NCI-H1092 treated with DMSO at 0.1 percent for 48 hours (cell line): ENCODE measurements at places on chromosomes 5 and 9.

GRCh38 chr5:34918025-34918424 lies 2.5 kb downstream of the BRIX1 start:
- no peak for DNase-seq

GRCh38 chr9:88425538-88425950 lies 37.3 kb downstream of the SPIN1 start:
- no peak for DNase-seq

DNA sequence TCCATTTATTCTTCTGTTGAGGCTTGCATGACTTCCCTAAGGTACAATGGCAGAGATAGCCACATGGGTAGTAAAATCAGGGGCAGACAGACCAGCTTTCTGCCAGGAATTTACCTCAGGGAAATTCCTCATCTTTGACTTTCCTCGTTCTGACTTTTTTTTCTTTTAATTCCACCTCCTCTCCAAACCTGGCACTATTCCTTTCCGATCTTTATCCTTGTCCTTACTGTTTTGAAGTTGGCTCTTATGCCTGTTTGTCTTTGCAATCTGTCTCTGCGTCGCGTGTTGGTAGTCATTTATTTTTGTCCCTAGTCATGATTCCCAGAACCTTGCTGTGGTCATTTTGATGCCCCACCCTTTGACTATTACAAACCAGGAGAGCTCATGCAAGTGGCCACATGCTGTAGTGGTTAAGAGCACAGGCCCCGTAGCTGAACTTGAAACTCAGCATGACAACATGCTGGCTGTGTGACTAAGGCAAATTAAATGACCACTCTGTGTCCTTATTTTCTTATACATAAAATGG lies 19.0 kb downstream of the TMC1 start:
- DNase-seq = no peak

GRCh38 chr5:36730537-36731216 lies 124.3 kb downstream of the SLC1A3 start:
- no peak for DNase-seq

GRCh38 chr5:149381261-149381985 lies 2.3 kb upstream of the IL17B start:
- no peak for DNase-seq

DNA sequence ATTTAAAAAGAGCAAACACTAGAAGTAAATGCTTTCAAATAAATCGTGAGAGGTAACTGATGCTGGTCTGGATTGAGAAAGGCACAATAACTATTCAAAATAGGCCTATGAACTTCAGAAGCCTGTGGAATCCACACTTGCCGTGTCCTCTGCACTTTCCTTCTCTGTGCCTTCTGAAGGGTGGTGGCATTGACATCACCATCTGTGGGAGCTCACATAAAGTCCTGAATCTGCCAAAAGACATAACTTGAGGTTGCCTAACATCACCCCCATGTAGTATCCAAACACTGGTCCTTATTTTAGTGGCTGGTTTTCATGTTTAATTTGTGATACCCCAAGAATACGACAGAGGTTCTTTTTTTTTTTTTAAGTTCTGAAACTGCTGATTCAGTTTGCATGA lies 59.8 kb downstream of the IRF1 start:
- DNase-seq = no peak

GRCh38 chr5:115589043-115589442 lies 13.2 kb downstream of the TICAM2 start:
- DNase-seq = no peak

GRCh38 chr9:127941062-127941960 lies 3.7 kb upstream of the DPM2 start:
- DNase-seq = no peak

DNA sequence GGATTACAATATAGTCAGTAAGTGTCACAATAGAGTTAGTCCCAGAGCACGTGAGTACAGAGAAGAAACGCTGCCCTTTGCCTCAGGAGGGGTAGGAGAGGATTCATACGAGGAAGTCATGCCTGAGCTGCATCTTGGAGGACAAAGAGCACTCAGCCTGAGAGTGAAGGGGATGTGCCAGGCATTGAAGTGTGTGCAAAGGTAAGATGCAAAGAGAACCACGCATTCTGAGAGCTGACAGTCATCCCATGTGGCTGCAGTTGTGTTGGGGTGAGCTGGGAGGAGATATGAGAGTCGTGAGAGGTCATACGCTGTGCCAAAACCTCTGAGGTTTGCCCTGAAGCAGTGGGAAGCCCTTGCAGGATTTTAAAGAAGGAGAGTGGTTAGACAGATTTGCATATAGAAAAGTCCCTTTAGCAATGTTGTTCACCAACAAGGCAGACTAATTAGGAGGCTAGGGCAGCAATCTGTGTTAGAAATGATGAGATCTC lies 97.5 kb downstream of the PIP5K1B start:
- DNase-seq = no peak

DNA sequence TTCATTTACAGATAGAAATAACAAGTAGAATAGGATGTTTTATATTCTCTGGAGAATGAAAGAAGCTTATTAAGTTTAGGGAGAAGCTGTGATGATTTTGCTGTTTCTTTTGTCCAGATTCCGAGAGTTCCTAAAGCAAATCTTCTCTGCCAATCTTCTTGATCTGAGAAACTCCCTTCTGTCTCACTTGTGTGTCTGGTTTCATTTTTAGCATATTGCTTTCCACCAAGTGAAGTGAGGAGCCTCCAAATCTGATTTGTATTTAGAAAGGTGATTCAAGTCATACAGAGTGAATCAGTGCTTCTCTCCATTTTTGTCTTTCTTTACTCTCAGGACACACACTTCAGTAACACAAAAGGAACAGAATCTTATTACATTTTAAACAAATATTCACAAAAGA lies 48.4 kb downstream of the STX17 start:
- no peak for DNase-seq

DNA sequence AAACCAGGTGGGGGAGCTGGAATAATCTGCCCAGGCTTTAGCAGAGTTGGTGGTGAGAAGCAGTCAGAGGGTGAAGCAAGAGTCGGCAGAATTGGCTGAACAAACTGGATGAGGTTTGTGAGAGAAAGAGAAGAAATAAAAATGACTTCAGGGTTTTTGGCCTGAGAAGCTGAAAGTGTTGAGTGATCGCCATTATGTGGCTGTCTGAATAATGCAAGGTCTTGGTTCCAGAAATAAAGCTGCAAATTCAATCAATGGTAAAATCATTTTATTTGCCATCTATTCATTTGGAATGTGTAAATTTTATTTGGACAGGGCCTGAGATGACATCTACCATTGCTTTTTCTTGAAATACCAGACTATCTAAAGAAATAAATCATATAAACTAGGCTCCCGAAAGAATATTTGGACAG lies 50.4 kb upstream of the DAB2 start:
- no peak for DNase-seq

- no peak for DNase-seq
Measured at GRCh38 chr9:35552376-35552775, 52.7 kb upstream of the TESK1 start.

- no peak for DNase-seq
Measured at GRCh38 chr5:94711785-94712184, 93.3 kb downstream of the SLF1 start.

DNA sequence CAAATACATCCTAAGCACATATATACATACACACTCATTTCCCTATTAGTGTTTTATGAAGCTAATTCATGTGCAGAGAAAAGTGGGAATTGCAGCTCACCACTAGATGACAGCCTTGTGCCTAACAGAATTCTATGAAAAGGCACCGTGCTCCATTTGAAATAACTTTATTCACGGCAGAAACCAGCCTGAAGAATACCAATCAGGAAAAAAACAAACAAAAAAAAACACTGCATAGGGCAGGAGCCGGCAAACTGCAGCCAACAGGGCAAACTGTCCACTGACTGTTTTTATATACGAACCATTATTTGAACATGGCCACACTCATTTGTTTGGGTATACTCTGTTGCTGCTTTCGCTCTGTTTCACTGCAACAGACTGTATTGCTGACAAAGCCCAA lies 33.6 kb downstream of the ERMP1 start:
- DNase-seq = peak; percentile 34

GRCh38 chr5:66769839-66770617 lies 173.8 kb downstream of the MAST4 start:
- peak; percentile 16 for DNase-seq

GRCh38 chr5:513216-514100 lies 10.8 kb downstream of the SLC9A3 start:
- no peak for DNase-seq

- DNase-seq = no peak
Measured at GRCh38 chr5:149576021-149576420, 5.3 kb upstream of the ARHGEF37 start.

- no peak for DNase-seq
Measured at GRCh38 chr9:77710965-77711648, 63.0 kb upstream of the GNA14 start.

DNA sequence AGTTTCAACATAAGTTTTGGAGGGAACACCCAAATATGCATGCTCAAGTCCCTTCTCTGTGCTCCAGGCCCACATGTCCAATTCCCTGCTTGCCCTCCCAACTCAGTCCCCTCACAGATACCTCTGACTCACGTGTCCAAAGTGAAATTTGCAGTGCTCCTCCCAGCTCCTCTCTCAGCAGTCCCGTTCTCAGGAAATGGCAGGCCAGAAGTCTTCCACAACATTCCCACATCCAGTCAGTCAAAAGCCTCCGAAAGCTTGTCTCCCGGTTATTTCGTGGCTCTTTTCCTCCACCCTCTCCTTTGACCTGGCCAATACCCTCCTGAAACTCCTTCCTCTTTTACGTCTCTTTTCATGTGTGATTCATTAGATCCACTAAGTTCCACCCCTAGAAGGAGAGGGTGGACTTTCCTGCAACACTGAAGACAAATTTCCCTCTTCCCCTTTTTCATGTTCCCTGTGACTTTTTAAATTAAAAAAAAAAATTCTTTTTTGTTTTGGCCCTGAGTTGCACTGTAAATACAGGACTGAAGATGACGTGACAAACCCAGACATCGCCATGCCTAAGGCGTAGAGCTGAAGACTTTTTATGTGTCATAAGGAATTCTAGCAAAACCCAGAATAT lies 12.8 kb upstream of the MGAT1 start:
- DNase-seq = no peak

DNA sequence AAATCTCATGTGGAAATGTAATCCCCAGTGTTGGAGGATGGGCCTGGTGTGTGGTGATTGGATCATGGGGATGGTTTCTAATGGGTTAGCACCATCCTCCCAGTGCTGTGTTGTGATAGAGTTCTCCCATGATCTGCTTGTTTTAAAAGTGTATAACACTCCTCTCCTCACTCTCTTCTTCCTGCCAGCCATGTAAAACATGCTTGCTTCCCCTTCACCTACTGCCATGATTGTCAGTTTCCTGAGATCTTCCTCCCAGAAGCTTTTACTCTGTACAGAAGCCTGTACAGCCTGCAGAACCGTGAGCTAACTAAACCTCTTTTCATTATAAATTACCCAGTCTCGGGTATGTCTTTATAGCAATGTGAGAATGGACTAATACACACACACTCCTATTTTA lies 499.1 kb downstream of the RASEF start:
- no peak for DNase-seq

DNA sequence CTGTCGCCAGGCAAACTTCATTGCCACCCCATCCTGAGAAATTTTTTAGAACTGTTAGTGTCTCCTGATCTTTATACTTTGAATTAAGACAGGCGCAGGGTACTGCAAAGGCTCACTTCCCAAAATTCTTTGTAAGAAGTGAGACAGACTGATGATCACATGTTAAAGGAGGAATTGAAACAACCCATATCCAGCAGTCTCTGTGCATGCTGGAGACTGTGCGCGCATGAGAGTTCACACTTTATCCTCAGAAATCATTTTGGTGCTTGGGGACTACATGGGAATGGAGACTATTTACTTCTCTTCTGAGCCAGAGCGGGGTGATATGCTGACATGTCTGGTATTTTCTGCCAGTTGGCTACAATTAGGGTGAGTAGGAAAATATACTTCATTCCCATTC lies 91.2 kb downstream of the ZNF474 start:
- DNase-seq = no peak

DNA sequence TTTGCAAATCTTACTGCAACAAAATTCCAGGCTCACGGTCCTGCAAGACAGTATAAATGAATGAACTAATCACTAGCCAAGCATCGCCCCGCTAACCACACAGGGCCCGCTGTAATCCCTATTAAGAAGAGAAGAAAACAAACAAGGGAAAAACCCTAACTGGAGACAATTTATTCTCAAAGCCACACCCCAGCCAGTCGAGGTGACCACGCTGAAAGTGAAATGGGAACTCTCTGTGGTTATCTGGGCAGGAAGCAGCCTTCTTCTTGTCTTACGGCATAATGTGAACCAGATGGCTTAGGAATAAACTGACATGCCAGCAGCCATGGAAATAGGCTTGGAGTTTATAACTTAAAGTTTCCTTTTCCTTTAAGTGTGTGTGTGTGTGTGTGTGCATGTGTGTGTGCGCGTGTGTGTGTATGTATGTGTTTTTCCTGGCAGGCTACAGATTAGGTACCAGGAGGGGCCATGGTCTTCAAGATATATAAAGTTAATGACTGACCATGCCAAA lies 120.2 kb downstream of the SEMA6A start:
- no peak for DNase-seq

- no peak for DNase-seq
Measured at GRCh38 chr5:76356887-76357286, 46.2 kb upstream of the IQGAP2 start.

DNA sequence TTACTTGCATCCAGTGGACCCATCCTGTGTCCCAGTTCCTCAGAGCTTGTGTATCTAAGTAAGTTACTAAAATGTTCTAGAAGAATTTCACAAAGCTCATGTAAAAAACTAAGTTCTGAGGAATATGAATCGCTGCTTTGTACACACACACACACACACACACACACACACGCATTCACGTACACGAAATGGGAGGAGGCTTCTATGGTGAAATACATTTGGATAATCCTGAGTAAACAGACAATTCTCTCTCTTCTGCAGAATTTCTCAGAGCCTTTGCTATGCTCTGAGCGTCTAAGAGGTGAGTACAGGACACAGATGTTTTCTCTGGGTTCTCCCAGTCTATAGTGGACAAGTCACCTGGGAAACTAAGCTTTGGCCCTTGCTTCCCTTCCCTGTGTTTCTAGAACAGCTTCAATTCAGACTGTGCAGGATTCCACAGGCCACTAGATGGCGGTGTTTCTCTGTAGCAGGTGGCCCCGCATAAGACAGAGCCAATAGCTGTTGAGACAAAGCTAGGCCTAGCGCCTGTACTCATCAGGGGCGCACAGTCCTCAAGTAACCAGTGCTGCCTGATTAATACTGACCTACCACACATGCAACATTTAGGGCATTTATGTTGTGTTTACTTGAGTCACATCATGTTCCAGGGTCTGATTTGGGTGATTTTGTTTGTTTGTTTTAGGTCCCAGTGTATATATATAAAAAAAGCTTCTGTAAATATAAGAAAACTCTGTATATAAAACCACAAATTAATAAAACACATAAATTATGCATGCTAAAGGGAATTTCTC lies 114.8 kb downstream of the LIFR start:
- peak; percentile 92 for DNase-seq

DNA sequence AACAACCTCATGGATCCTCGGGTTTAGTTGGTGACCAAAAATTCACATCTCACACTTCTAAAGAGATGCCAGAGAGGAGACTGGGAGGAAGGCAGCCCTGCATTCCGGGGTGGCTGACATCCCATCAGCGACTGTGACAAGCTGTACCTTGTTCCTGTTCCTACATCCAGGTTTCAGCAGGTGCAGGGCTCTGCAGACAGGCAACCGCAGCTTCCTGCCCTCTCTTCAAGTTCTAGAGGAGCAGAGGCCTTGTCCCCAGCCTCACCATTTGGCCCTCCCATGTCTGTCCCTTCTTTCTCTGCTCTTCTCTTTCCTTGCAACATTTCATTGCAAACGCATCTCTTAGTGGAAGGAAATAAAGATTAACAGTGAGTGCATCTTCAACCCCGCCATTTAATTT lies 454.6 kb downstream of the IRX1 start:
- DNase-seq = no peak

- DNase-seq = no peak
Measured at GRCh38 chr5:2135354-2135753, 252.6 kb upstream of the IRX4 start.
